HS-27A (cell line): ENCODE measurements at places on chromosomes 7 and 10.

GRCh38 chr10:86728056-86728455 lies 28.4 kb upstream of the BMPR1A start:
- DNase-seq = no peak

DNA sequence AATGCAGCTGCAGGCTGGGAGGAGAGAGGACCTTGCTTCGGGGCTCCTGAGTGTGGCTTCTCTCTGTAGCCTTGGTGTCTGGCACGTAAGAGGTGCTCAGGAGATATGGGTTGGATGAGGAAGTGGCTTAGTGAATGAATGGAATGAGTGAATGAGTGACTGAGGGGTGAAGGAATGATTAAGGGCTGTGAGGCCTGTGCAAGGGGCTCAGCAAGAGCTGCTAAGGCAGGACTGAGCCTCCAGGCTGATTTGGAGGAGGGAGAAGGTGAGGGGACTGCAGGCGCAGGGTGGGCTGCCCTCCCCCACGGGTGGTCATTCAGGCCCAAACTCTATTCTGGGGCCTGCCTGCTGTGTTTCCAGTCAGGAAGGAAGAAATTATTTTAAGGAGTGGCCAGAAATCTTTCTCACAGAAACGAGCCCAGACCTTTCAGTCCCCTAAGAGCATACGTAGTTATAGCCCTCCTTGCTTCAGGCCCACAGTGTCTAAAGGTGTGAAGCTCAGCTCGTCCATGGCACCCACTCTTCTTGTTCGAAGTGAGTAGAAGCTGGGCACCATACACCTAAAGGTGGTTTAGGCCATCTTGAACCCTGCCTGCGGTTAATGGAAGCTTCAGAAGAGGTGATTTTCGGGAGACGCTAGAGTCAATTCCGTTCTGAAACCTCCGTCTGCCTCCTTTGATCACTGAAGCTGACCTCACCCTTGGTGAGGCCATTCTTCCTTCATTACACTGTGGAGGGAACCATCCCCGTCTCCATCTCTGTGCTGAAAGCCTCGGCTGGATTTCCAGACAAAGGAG lies 49.5 kb upstream of the SAMD8 start:
- DNase-seq = no peak

- no peak for DNase-seq
Measured at GRCh38 chr7:124908259-124908658, 21.4 kb downstream of the POT1 start.

GRCh38 chr10:58754469-58755339 lies 242.0 kb downstream of the BICC1 start:
- no peak for DNase-seq

- no peak for DNase-seq
Measured at GRCh38 chr10:72812753-72813430, 80.6 kb upstream of the OIT3 start.

DNA sequence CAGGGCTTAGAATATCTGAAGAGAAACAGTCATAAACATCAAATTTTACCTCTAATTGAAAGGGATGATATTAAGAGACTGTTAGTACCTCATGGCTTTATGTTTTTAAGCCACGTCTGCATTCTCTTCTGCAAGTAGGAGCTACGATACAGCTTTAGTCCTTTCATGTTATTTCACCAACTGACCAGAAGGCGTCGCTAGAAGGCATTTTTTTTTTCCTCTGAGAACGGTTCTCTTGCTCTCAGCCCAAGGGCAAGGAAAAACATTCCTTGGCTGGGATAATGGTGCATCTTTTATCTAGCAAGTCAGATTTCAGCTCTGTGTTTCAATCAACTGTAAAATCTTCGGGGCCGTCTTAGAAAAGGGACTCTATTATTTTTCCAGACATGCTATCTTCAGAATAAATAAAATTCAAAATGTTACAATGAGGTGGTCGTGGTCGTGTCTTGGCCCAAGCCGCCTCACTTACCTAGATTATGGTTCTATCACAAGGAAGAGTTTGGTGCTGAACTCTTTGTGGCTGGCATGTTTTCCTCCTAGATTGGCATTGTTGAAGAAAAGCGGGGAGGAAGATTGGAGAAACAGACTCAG lies 41.6 kb upstream of the LYZL2 start:
- no peak for DNase-seq

DNA sequence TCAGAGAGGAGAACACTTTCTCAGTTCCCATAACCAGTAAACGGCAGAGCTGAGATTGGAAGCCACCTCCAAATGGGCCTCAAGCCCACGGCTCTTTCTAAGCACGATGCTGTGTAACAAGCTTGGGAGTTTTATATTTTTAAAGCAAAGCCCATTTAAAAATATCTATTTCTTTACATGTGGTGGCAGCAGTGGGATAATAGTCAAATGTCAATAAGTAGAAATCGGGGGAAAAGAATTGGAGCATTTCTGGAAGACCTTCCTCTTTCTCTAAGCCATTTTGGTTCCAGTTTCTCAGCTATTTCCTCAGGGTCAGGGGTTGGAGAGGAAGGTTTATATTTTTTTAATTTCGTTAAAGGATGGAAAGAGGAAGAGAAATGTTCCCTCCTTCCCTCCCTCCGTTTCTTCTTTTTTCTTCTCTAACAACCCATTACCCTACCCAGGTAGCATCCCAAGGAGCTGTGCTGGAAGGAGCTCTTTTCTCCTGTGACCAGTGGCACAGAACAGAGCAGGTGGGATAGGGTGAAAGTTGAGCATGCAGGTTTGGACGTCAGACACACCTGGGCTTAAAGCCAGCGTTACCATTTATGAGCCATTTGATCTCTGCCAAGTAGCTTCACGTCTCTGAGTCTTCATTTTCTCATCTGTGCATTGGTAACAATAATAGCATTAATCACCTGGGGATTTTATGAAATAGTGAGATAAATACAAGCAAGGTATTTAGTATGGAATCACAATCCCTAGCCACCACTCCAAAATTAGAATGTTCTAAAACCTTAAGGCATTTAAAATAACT lies 515.7 kb downstream of the RPS24 start:
- no peak for DNase-seq

- DNase-seq = no peak
Measured at GRCh38 chr10:26696786-26697162, 727 bp upstream of the PDSS1 start.

GRCh38 chr10:117138838-117139580 lies 939 bp upstream of the VAX1 start:
- no peak for DNase-seq

- no peak for DNase-seq
Measured at GRCh38 chr7:124034754-124035100, 1.9 kb upstream of the TMEM229A start.

- DNase-seq = no peak
Measured at GRCh38 chr7:51321961-51322515, 5.4 kb upstream of the COBL start.

- no peak for DNase-seq
Measured at GRCh38 chr10:91540733-91541132, 92.1 kb downstream of the PPP1R3C start.

DNA sequence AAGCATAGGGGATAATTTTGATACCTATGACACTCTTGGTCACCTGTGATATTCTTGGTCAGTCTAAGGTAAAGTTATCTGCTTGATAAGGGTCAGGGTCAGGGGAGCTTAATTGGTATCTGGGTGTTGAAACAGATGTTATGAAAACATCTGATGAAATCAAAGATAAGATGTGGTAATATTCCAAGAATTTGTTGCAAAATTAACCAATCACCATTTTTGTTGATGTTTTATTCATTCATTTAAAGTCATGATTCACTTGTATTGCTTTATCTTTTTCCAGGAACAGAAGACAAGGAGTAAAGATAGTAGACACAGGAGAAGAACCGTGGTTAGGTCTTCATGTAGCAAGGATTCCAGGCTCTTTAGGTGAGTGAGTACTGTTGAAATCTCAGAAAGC lies 103.1 kb downstream of the SEMA3C start:
- no peak for DNase-seq

- no peak for DNase-seq
Measured at GRCh38 chr7:38127216-38128207, 50.5 kb upstream of the STARD3NL start.

DNA sequence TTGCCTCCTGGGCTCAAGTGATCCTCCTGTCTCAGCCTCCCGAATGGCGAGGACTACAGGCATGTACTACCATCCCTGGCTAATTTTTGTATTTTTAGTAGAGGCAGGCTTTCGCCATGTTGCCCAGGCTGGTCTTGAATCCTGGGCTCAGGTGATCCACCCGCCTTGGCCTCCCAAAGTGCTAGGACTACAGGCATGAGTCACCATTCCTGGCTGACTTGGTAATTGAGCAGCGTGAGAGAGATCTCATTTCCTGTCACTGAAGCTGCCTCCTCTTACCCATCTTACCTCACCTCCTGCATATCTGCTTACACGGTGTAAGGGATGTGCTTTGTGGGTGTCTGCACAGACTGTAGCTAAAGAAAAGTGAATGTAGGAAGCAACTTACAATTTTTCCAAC lies 9.7 kb downstream of the IFIT3 start:
- DNase-seq = no peak

DNA sequence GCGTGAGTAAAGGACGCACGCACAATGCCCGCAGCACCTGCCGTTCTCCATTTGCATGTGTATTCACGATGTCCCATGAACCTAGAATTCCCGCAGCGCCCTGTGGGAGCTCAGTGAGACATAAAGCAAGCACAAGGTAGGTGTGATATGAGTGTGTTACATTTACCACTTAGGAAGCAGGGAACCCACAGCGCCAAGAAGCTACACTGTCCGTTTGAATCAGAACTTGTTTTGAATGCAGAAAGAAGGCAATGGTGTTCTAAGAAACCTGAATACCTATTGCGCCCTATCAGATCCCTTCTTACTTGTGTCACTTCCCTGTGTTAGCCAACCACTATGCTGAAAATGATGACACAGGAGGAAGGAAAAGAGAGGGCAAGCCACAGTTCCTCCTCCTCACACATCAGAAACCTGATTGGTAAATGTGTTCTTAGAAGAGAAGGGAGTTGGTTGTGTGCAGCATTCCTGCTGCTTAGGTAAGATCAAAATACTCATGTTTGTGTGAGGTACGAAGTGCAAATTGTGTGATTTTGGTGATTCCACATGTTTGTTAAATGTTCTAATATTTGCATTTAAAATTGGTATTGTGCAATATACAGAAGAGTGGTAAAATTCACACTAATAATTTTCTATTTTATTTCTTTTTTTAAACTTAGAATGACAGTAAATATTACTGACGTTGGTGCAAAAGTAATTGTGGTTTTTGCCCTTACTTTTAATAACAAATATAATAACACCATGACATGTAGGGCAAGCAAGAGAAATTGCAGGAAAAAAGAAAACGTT lies 185.4 kb downstream of the SEC23IP start:
- DNase-seq = no peak
